Midbrain (tissue), 1 donor: ENCODE measurements at places on chromosomes 4 and X.

DNA sequence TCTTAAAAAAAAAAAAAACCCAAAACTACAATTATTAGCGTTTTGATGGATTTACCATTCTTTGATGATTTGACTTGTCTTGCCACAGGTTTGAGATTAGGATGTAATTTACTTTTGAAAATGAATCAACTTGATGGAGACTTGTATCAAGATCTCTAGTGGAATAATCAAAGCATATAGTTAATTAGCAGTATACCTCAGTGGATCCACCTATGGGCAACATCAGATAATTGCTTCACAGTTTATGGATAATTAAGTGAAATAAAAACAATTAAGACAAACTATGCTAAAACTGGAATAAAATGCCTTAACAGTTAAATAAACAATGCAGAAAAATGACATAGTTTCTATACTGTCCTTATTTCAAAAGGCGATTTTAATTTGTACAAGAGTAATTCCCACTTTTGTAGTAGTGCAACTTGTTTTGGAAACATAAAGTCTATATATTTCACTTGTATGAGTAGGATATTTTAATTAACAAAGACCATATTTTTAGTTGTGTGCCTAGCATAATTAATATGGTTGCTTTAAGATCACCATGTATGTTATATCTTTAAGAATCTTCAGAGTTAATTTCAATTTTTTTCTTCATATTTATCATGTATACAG, 4.2 kb downstream of the CPEB2 start:
- DNase-seq = no peak

DNA sequence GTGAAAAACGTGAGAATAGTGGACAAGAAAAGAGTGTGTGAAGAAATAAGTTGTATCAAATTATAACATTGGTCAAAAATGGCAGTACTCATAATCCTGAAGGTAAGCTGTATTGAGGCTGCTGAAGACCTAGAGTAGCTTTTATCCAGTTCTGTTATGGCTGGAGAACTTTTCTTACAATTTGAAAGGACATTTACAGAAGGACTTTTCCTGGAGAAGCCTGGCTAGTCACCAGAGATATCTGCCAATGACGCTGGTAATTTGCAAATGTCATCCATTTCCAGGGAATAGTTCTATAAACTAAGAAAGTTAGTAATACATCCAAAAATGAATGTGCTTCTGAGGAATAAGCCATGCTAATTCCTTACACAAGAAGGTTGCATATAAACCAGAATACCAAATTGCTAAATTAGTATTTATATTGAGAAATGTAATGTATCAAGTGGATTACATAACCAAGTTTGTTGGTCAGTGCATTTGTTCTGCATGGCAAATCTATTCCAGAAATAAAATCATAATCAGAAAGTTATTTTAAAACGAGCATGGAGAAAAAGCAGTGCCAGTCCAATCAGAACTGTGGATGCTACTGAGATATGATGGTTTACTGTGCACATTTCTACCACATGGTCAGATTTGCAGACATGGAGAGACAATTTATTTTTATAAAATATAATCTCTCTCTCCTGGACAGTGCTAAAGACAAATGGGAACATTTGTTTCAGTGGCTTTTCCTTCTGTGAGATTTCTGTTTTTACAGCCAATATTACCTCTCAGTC, 743.7 kb upstream of the HS3ST1 start:
- no peak for DNase-seq

DNA sequence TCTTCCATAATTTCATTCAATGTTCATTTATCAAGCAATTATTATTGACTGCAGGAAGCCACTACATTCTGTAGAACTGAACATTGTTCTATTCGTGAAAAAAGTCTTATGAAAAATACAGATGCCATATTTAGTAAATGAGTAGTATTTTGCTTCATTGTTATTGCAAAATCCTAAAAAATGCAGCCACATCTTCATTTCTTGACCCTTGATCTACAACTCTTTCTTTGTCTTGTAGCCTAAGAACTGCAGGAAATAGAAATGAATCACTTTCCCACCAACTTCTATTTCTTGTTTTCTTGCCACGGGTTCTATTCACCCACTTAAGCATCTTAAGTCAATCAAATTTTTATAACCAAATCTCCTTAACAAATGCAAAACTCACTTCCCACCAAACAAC, 63.3 kb downstream of the KCNIP4 start:
- no peak for DNase-seq

DNA sequence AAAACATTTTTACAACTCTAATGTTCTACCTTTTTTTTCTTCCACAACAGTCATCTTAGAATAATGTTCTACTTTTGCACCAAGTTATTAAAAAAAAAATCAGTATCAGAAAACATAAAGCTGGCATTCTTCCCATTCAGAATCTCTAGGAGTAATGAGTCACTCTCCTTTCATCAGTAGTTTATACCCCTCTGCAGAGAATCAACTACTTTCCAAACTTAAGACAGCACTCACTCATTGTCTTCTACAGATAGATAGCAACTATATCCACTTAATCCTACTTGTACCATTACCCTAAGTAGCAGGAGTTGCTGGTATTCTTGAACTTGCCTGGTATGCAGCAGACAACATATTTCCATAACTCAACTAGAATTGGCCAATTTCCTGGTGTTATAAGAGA, 3.2 kb downstream of the TIGD4 start:
- DNase-seq = no peak

DNA sequence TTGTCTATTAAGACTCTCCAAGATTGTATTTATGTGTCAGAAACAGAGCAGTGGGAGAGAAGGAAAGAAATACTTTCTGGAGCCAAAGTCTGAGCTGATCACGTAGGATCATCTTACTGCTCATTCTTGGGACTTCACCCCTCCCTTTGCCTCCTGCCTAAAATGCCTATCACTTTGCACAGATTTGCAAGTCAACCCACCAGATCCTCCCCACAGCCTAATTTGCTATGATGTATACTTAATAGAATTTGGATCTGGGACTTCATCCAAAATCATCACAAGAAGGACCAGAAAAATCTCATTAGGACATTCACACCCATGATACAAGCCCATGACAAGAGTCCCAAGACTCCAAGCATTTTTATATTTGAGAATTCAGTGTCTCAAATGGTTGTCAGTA, 290.2 kb downstream of the FBXW7 start:
- no peak for DNase-seq

DNA sequence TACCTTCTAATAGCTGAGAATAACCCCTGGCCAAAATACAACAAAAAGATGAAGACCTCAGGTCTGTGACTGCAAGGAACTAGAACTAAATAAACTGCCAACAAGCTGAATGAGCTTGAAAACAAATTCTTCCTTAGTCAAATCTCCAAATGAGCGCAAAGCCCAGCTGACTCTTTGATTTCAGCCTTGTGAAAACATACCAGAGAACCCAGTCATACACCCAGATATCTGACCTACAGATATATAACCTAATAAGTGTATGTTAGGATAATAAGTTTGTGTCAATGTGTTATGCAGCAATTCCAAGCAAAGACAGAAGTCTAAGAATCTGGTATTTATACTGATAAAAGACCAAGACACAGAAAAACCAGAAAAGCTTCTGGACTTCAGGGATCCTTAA, 38.0 kb upstream of the ADGRL3 start:
- DNase-seq = no peak

DNA sequence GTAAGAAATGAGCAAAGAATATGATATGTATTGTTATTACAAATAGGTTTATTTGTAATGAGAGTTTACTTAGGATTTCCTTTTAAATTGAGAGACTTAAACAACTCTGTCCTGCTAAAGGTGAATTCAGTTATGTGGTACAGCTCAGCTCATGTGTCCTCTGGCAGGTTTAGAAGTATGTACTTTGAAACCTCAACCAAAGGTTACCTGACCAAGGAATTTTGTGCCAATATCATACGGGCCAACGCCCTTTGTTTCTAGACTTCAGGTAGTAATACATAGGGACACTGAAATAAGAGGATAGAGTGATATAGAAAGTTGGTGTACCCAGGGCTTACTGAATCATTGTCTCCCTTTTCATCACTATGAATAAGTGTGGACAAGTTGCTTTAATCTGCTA, 25.7 kb downstream of the SLAIN2 start:
- DNase-seq = no peak

- no peak for DNase-seq
These were observed 348.7 kb downstream of the MAPK10 start for GRCh38 chr4:86011117-86011516.

- no peak for DNase-seq
These were observed 16.0 kb upstream of the LSM6 start for GRCh38 chr4:146159384-146160058.

- DNase-seq = peak; percentile 36
These were observed 127.3 kb downstream of the DCHS2 start for GRCh38 chr4:154364066-154364845.

GRCh38 chr4:180792541-180792940, 1450.7 kb upstream of the TENM3 start:
- DNase-seq = no peak

DNA sequence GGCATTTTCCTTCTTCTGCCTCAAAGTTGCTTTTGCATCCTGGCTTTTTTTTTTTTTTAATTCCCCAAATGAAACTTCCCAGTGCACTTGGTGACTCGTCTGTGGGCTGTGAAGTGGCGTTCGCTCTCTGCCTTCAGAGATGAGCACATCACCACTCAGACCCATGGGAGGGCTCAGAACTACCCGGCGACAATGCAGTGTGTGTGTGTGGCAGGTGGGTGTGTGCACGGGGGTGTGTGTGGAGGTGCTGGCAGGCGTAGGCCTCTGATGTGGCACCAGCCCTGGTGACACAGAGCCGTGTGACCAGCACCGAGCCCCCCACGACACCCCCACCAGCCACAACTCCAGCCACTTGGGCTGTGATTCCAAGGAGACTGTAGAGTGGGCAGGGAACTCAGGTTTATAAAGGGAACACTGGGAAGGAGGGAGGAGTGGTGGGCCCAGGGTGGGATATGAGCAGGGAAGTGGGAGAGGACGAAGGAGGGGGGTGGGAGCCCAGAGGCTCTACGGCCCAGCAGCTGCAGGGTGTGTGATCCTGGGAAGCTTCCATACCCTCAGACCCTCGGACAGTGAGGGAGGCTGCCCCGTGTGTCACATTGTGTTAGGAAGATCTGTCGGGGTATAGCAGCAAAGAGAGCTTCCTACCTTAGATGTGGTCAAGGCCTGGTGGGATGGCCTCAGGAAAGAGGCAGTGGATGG, 6.0 kb upstream of the WFS1 start:
- no peak for DNase-seq

GRCh38 chr4:2378898-2379297, 39.5 kb downstream of the ZFYVE28 start:
- no peak for DNase-seq

- no peak for DNase-seq
These were observed 1382.7 kb downstream of the PCDH7 start for GRCh38 chr4:32102896-32103295.

DNA sequence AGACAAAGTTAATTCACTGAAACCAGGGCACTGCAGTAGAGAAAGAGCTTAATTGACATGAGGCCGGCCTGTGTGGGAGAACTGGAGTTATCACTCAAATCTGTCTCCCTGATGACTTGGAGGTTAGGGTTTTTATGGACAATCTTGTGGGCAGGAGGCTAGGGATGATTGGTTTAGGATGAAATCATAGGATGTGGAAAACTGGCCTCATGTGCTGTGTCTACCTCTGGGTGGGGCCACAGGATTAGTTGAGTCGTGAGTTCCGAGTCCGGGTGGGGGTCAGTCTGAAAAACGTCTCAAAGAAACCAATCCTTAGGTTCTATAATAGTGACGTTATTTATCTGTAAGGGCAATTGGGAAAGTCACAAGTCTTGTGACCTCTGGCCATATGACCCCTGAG, 68.1 kb downstream of the UCHL1 start:
- no peak for DNase-seq

DNA sequence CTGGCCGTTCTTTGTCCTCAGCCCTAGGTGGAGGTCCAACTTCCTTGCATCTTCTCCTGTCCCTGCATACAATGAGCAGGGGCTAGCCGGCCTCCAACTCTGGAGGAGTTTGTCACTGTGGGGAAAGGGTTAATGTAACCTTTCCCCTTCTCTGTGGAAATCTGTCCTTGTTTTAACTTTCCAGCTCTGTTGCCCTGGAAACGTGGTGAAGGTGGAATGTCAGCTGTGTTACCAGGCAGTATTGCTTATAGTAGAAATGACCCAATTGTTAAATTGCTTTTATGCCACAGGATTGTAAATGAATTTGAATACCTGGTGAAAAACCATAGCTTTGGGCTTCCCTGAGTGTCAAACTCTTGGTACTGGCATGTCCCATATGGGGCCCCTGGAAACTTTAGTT, 131.6 kb upstream of the SCML1 start:
- no peak for DNase-seq
